IMR-90 (cell line): ENCODE measurements at places on chromosomes 6 and 20. TPM values are rescaled to one million over a fixed set of nuclear protein-coding genes. Genes with fewer than 3 reads are reported as not detected.

The EFHC1 gene
- total RNA-seq = 14.0 and 14.7 TPM in 2 replicates

The DAAM2 gene
- total RNA-seq = 12.9 and 13.1 TPM in 2 replicates

The MAP7 gene
- total RNA-seq = 0.28 and 0.36 TPM in 2 replicates

The FAM217A gene
- total RNA-seq = not detected in 2 replicates

The COX4I2 gene
- total RNA-seq = not detected in 2 replicates

The SLC35B3 gene
- total RNA-seq = 19.0 and 33.9 TPM in 2 replicates

The GPR6 gene
- not detected in 2 replicates for total RNA-seq

The DACT2 gene
- not detected in 2 replicates for total RNA-seq

The LY6G6D gene
- total RNA-seq = not detected in 2 replicates

The KCNK16 gene
- not detected in 2 replicates for total RNA-seq

The RWDD2A gene
- 3.9 and 4.7 TPM in 2 replicates for total RNA-seq
